Stimulated activated CD8-positive, alpha-beta memory T cell treated with anti-CD3 and anti-CD28 coated beads, Interleukin-12 subunit alpha, Interleukin-12 subunit beta, amount 100 ng/mL, for 4 hours (primary cell): ENCODE measurements at places on chromosomes 6 and 20.

- no peak for DNase-seq
Observed at GRCh38 chr20:34713194-34713943, 9.2 kb downstream of the TP53INP2 start.

DNA sequence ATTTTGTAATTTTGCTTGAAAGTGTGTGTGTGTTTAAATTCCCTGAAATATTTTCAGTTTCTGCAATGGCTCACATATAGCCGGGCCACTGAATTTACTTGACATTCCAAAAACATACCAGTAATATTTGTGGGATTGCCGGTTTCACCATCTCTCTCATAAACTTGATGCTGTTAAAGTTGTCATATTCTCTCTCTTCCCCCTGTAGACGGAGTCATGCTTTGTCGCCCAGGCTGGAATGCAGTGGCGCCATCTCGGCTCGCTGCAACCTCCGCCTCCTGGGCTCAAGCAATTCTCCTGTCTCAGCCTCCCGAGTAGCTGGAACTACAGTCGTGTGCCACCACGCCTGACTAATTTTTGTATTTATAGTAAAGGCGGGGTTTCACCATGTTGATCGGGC is 122.1 kb downstream of the TIAM2 start:
- no peak for DNase-seq

GRCh38 chr6:139708337-139709199 is 334.1 kb upstream of the CITED2 start:
- DNase-seq: no peak

DNA sequence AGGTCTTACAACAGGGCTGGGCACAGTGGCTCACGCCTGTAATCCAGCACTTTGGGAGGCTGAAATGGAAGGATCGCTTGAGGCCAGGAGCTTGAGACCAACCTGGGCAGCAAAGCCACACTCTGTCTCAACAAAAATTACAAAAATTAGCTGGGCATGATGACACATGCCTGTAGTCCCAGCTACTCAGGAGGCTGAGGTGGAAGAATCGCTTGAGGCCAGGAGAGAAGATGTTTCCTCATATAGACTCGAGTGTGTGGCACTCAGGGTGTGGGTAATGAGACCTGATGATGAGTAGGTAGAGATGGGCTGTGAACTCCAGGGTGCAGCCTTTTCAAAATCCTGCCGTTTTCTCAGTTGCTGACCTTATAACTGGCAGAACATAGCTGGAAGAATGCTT is 125.3 kb upstream of the FOXO3 start:
- DNase-seq: no peak

GRCh38 chr6:46138281-46138680 is 8.5 kb downstream of the ENPP4 start:
- DNase-seq: no peak

GRCh38 chr6:149924206-149924932 is 1.4 kb upstream of the RAET1G start:
- DNase-seq: no peak

GRCh38 chr20:33415948-33416347 is 14.6 kb upstream of the CDK5RAP1 start:
- DNase-seq: no peak

DNA sequence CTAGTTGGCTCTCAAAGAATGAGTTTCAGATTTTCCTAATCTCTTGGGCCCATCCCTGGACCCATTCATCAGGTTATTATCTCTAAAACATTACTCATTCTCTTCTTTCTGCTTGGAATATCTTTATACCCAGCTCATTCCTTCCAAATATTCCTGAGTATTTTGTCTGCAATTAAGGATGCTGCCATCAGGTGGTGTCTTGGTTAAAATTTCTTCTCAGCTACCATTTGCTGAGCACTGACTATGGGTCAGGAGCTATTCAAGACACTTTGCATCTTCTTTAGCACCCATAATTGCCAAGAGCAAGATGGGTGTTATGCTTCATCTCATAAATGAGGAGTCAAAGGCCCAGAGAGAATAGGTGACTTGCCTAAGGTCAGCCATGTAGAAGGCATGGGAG is 8.4 kb downstream of the SUN5 start:
- no peak for DNase-seq

DNA sequence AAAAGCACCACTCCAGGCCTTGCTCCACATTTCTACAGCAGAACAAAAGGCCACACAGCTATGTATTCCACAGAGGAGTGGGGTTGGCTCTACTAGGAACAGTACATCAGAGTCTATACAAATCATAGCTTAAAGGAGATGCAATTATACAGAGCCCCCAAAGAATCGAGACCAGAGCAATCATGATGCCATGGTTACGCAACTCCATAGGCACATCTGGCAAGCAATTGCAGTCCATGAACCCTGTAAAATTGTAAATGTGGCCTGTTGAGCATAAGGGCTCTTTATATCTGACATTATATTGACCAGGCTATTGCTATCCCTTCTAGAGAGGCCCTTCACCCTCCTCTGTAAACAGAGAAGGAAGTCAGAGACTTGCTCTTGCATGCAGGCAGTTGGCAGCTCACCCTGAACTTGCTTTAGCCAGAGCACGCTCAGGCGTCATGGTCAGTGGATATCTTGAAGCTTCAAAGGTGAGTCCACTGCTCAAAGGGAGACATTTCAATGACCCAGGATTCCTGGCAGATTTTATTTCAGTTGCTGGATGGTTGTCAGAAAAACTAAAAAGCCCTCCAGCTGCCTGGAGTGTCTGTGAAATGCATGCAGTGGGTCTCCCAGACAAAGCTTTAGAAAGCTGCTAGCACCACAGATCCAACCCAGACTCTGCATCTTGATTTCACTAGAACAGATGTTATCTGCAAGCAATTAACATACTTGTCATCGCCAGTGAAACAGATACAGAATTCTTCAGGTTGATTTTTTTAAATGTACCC is 357.2 kb downstream of the CENPW start:
- DNase-seq: no peak

GRCh38 chr6:7750197-7750596 is 24.3 kb downstream of the BMP6 start:
- DNase-seq: no peak

GRCh38 chr6:1200409-1201101 is 111.3 kb upstream of the FOXQ1 start:
- DNase-seq: no peak

DNA sequence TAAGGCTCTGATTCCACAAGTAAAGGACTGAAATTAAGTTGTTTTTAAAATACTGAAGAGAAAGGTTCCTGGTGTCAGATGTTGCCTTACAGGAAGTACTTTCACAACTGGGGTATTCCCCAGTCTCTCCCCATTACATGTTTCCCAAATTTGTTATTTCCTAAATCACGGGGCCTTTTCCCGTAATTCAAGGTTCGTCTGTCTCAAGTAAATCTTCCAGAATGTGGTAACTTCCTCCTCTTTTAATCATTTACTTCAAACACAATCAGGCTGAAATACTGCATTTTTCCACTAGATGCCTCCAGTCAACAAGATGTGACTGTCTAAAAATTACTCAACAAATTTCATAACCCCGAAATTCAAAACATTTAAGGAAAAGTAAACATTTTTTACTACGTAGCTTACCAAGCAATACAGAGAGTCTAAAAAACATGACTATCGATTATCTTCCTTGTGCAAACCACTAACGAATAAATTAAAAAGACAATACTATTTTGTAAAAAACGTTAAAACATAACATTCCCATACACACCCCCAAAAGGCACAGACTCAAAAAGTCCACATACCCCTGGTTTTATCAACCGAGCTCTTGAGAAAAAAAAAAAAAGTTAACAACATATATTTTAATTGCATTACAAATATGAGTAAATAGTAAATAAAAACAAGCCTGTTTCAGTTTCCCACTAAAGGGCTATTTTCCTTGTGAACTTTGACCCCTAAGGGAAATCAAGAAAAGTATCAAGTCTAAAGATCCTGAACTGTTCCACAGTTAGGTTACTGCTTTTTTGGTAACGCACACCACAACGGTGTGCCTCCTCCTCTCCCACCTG is 1.7 kb downstream of the SOD2 start:
- no peak for DNase-seq
